CD4-positive, alpha-beta T cell treated with Interleukin-17A for 1 hour (primary cell): ENCODE measurements at places on chromosomes 4 and X.
A peak's percentile ranks its signal among the peaks of the same experiment; 100 is the strongest.

- no peak for DNase-seq
These were observed 29.0 kb downstream of the CD99L2 start for GRCh38 chrX:150869450-150869849.

DNA sequence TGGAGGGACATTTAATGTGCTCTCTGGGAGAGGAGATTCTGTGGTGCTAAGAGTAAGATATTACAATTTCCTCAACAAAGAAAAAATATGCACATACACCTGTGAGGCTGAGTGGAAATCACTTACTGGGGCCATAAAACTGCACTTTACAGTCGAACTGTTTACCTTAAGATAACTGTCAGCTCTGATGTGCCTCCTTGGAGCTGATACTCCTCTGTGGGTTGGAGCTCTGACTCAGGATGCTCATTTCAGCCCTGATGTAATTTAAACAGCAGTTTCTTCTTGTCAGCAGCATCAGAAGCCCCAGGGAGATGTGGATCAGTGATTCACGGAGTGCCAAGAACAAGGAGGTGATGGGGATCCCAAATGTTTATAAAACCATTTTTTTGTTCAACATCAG is 241.9 kb upstream of the SFRP2 start:
- no peak for DNase-seq

GRCh38 chr4:147334478-147334877 is 146.4 kb upstream of the EDNRA start:
- no peak for DNase-seq

GRCh38 chr4:42906891-42907759 is 14.6 kb downstream of the GRXCR1 start:
- DNase-seq, result no peak

GRCh38 chrX:131650637-131651410 is 107.0 kb downstream of the OR13H1 start:
- DNase-seq, result no peak

GRCh38 chrX:119648421-119648775 is 42.2 kb upstream of the NKRF start:
- DNase-seq, result no peak

DNA sequence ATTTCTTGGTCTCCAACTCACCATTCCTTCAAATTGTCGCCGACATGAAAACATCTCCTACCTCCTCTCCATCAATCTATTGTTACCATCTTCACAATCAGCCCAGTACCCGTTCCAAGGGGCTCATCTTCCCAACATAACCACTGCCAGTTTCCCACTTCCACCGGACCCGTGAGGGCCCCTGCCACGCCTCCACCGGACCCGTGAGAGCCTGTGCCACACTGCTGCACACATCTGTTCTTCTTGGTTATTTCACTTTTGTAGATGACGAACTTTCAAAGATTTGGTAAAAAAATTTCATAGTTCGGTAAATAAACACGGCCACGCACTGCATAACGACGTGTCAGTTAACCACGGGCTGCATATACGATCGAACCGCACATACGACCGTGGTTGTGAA is 65.0 kb downstream of the FAT1 start:
- DNase-seq, result no peak

- DNase-seq, result no peak
These were observed 74.3 kb upstream of the KCTD8 start for GRCh38 chr4:44522761-44523445.

DNA sequence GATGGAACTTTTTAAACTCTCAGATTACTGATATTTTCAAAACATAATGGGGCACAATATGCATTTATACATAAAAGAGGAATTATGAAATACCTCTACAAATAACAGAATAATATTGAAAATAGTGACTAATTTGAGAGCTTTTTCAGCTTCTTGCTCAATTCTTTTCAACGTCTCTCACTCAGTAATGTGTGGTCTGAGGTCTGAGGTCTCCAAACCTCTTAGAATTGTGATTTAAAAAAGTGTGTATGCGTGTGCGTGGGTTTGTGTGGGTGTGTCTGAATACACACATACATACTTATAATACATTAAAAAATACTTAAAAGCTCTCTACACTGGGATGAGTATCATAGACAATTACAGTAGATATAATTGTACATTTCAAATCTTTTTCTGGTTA is 7.9 kb downstream of the NDNF start:
- no peak for DNase-seq

GRCh38 chrX:100994352-100995281 is 25.1 kb downstream of the ARL13A start:
- DNase-seq, result no peak

GRCh38 chrX:71922686-71923085 is 12.0 kb downstream of the NHSL2 start:
- DNase-seq, result no peak

GRCh38 chr4:176735300-176735699 is 57.4 kb downstream of the VEGFC start:
- DNase-seq, result no peak

DNA sequence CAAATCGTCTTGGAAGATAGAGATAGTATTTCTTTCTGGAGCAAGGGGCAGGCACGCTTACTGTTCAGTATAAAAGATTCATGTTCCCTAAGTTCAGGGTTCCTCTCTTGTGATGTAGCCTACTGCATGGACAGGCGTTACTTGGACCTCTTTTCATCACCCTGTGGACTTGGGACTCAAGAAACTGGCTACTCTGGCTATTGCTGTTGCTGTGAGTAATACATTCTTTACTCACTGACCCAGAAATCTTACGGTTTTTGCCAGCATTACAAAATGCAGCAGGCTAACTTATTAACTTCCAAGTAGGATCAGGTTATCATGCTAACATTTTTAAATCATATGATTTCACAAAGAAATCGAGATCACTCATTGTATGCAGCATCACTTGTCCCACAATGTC is 12.8 kb upstream of the GUCY1B1 start:
- no peak for DNase-seq

DNA sequence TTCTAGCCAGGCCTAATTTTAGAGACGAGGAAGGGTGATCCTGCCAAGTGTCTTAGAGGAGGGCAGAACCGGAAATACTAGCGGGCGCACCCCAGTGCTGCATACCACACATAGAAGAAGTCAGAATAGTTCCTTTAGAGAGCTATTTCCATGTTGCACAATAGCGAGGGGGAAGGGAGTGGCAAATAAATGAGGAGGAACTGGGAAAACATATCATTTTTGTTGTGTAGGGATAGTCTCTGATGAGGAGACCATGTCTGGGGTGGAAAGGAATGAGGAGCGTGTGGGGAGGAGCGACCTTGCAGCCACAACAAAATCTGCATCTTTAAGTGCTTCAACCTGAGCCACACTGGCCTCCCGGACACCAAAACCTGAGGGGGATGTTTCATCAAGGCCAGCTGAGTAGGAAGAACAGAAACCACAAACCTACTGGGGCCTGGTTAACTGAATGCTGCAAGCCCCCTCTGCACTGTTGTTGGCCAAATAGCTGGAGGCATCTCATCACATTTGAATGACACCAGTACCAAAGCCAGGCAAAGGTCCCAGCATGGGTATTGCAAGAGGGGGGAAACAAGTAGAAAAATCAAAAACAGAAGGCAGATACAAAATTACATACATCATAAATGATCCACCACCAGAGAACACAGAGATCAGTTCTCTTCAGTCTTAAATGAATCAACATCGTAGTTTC is 26.7 kb upstream of the C1QTNF7 start:
- peak; percentile 29 for DNase-seq

- no peak for DNase-seq
These were observed 48.7 kb upstream of the SLC4A4 start for GRCh38 chr4:71290074-71290473.

DNA sequence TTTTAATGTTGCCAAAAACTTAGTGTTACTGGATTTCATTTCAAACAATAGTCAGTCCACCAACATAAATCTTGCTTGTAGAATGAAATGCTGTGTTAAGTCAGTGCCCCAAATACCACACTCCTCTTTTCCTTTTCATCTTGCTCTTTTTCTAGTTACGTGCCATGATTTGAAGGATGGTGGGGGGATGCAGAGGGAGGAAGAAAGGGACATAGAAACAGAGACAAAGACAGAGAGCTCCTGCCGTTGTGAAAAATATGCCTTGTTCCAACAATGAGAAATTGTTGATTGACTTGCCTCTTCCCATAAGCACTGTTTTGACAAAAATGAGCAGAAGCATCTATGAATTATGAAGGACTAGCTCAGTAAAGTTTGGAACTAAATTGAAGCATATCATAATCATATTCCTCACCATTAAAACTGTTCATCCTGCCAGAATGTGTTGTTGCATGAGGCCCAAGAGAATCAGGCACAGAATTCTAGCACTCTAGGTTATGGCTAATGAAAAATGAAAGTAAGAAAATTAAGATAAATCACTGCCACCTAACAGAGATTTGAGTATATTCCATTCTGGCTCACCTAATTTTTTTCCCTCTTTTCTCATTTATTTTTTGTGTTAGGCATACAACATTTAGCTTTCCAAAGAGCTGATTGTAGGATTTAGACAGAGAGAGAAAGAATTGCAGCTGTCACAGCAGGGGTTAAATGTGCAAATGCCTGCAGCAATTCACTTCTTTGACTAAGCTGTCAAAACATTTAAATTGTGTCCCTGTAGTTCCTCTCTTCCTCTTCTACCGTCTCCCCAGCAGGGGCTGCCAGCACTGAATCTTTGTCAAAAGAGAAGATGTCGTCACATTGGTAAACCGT is 111.6 kb upstream of the PTPN13 start:
- no peak for DNase-seq
